NCI-H1694 (cell line): ENCODE measurements at places on chromosomes 5 and 9.

DNA sequence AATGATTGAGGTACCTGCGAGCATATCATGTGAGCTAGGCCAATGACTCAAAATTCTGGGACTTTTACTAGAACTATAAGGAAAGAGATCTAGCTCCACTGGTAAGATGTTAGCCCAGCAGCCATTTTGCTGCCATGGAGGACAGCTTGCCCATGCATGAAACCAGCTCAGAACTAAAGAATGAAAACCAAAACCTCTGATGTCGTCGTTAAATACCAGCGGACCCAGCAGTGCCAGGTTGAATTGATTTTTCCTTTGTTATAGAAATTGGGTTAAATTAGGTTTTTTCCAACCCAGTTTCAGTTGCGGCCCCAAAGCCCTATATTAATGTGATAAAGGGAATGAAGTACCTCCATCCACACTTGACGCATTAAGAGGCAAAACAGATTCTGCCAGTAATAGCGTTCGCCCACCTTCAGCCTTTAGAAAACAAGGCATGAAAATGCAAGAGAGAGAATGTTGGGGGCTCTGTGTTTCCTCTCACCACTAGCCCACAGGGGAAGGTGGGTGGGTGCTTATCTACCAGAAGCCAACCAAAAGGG, 5.5 kb upstream of the ITK start:
- DNase-seq, result no peak

GRCh38 chr9:4667681-4668080, 1.4 kb upstream of the SPATA6L start:
- no peak for DNase-seq

DNA sequence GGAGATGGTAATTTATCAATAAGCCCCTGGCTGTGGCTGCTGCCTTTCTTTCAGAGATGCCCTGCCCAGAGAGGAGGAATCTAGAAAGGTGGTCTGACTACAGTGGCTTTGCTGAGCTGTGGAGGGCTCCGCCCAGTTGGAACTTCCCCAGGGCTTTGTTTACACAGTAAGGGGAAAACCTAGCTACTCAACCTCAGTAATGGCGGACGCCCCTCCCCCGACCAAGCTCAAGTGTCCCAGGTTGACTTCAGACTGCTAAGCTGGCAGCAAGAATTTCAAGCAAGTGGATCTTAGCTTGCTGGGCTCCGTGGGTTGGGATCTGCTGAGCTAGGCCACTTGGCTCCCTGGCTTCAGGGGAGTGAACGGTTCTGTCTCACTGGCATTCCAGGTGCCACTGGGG, 865.4 kb upstream of the ACO1 start:
- DNase-seq, result no peak

DNA sequence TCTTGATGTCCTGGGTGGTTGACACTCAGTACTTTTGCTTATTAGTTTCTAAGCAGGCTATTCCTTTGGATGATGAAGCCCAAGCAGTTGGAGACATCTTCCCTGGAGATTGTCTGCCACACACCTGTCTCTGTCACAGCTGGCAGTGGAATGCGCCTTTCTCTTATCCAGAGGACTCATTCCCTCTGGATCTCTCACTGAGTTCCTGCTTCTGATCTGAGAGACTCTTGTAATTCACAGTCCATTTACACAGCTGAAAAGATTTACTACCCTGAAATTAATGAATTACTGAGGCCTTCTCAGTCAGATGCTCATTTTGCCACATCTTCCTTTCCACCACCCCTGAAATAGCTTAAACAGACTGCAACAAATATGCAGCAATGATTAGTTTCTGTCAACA, 15.9 kb downstream of the TAL2 start:
- no peak for DNase-seq

DNA sequence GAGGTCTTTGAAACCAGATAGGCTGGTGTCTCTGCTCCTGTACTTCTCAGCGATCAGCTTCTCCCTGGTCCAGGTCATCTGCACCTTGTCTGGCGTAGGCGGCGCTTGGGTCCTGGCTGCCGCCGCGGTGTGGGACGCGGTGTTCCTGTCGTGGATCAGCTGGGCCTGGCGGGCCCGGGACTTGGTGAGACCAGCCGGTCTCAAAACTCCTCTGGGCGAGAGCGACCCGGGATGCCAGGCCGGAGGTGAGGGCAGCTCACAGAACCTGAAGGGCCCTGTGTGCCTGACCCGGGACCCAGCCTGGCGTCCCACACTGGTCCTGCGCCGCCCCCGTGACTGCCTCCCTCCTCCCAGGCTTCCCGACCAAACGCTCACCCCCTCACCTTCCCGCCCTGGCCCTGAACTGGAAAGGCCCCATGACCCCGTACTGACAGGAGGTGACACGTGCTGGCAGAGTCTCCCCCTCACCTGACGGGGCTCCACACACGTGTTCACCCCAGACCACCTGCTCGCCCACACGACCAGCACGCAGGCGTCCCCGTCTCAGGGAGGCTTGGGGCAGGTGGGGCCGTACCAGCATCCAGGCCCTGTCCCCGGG, 49.0 kb downstream of the NKD2 start:
- no peak for DNase-seq

DNA sequence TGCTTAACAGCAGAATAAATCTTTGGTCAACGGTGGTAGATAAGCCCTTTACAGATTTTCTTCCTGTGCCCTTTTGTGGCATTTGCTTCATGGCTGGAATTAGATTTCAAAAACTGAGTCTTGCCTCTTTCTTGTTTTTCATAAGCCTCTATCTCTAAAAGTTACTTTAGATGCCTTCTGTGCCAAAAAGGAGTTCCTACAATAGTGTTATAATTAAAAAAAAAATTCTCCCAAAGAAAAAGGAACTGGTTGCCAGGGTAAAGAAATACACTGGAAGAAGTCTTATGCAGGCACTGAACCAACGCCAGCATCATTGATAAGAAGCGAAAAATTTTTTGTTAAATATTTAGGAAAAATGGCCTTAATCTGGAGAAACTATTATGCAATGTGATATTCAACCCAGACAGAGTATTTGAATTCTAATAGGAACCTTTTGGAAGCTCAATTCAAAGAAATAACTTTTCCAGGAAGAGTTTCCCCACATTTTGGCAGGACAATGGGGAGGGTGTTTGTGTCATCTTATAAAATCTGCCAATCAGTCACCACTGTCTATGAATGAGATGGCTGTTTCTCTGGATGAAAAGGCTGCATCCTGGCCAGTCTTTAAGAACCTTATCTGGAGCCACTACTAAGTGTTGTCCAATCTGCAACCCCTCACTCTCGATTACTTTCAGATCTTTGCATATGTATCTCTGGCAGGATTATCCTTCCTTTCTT, 608.1 kb downstream of the PDE4D start:
- no peak for DNase-seq

- DNase-seq, result no peak
These were observed 41.6 kb upstream of the FBN2 start for GRCh38 chr5:128579639-128580038.

DNA sequence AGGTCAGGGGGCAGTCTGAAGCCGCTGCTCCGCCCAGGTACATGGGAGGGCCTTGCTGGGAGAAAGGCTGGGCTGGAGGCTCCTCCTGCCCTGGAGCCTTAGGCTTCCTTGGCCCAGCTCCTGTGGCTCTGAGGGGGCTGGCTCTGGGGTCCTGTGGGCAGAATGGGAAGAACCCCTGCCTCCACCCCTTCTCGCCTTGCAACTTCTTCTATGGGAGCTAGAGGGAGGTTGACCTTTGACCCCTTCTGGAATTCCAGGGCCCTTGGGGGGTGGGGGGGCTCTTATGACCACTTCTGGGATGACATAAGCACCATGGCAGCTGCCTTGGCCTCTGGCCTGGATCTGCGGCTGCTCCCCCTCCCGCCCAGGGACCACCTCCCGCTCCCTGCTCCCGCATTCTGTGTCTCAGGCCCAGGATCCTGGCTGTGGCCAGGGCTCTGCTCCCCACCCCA, 32.2 kb downstream of the IER5L start:
- DNase-seq, result no peak

DNA sequence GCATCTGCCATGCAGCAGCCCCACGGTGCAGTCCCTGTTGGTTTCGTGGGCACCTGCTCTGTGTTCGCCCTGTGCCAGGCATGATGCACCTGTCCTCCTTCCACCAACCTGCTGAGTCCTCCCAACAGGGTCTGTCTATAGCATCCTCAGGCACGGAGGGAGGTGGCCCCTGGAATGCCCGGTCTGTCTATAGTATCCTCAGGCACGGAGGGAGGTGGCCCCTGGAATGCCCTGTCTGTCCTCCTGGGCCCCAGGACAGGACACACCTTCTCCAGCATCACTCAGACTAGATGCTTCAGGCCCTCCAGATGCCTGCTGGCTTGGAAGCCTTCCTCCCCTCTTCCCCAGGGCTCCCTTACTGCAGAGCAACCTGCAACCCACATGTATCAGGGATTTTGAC, 9.9 kb upstream of the PHYHD1 start:
- DNase-seq, result no peak

DNA sequence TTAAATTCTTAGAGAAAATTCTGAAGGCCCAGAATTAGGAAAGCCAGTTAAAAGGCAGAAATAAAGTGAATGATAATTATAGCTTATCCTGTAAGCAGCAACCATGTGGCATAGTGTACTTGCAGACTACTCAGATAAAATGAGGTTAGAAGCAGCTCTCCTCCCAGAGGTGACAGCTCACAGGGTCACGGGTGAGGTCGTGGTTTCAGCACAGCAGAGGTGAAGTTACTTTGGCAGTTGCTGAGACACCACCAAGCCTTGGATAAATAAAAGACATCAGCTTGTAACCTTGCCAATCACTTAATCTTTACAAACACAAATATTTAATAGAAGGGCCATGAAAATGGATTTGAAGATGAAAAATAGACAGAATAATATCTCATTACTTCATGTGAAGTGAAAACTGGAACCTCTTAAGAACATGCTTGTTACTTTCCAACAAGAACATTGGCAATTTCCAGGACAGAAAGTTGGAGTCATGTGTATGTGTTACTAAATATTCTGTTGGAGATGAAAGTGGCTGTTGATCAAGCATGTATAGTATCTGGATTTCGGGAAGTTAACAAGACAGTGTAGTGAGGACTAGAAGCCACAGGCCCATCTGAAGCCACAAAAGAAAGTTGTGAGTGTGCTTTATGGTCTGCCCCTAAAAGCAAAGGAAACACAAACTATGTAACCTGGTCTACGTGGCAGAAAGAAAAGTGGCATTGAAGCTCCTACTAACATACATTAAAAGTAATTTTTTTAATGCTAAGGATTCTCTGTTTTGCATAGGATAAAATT, 134.4 kb downstream of the ERCC6L2 start:
- no peak for DNase-seq

- no peak for DNase-seq
These were observed 108.3 kb downstream of the PCSK1 start for GRCh38 chr5:96324708-96325107.

- DNase-seq, result no peak
These were observed 4.9 kb upstream of the FOXE1 start for GRCh38 chr9:97848215-97848479.

DNA sequence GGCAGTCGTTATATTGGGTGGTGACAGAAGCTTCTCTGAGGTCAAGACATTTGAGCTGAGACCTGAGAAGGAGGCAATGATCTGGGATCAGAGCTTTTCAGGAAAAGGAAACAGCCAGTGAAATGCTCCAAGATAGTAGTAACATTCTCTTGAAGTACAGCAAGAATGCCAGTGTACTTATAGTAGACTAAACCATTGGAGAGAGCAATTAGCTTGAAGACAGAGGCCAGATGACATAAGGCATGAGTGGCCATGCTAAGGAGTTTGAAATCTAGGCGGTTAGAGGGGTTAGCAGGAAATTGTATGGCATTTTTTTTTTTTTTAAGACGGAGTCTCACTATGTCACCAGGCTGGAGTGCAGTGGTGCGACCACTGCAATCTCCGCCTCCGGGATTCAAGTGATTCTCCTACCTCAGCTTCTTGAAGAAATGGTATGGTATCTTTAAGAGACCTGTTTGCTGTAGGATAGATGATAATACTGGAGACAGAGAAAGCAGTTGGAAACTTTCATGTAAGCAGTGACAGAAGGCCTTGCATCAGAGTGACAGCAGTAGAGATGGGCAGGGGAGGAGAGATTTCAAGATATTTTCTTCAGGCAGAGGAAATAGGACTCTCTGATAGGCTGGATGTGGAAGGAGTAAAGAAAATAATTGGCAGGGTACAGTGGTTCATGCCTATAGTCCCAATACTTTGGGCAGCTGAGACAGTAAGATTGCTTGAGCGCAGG, 482.2 kb upstream of the PAPPA start:
- DNase-seq, result no peak

- no peak for DNase-seq
These were observed 359.3 kb upstream of the CDH18 start for GRCh38 chr5:20347334-20347733.

GRCh38 chr5:76583163-76584047, 39.8 kb downstream of the F2RL2 start:
- DNase-seq, result no peak

DNA sequence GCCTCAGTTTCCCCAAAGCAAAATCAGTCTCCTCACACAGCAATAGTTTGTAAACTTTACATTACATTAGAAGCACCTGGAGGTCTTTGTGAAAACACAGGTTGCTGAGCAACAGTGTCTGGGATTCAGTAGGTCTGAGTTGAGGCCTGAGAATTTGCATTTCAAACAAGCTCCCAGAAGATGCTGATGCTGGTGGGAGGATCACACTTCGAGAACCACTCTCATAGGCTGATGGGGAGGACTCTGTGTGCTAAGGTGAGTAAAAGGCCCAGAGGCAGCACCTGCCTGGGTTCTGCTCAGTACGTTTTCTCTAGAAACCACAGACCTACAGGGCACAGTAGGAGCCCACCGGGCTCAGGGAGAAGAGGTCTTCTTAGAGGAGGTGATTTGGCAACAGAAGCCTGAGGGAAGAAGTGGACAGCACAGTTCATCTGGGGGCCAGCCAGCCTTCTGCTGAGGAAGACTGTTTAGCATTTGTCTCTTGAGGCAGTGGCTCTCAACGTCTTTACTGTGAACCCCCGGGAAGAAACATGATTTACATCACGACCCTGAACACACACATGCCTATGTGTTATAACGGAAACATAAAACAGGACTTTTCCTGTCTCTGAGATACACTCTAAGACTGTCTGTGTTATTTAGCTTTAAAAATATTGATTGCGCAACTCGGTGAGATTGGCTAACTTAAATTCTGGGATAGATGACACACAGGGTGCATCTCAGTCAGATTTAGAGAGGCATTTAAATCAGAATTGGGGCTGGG, 24.8 kb upstream of the DENND1A start:
- no peak for DNase-seq

- peak; percentile 48 for DNase-seq
These were observed at the start of gene MPDZ for GRCh38 chr9:13279284-13280141. Gene MPDZ, minus strand, starts transcription at chr9:13279692. Its CDS starts 29,377 bp downstream, at chr9:13250315.

- no peak for DNase-seq
These were observed 67.1 kb upstream of the SSBP2 start for GRCh38 chr5:81817980-81818379.

- DNase-seq, result no peak
These were observed 84.2 kb upstream of the IER5L start for GRCh38 chr9:129262261-129262660.
